ENCODE measurements at places on chromosomes 13 and 19.

DNA sequence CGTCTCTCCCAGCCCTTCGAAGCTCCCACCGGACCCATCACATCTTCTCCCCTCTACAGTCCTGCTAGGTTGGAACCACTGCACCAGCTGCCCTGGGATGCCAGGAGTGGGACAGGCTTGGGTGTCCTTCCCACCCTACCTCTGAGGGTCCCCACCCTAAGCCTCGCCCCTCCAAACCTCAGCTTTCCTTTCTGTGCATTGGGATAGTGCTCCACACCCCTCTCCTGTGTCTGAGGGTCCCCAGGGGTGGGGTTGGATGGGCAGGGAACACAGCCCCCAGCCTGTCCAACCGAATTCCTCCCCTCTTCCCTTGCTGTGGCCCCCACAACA is 1.9 kb upstream of the BCL3 start:
- no peak for DNase-seq

- no peak for DNase-seq
Measured at GRCh38 chr13:31204592-31204991, 4.8 kb downstream of the B3GLCT start.

GRCh38 chr19:7918615-7919421 is 1.3 kb upstream of the SNAPC2 start:
- DNase-seq: no peak

DNA sequence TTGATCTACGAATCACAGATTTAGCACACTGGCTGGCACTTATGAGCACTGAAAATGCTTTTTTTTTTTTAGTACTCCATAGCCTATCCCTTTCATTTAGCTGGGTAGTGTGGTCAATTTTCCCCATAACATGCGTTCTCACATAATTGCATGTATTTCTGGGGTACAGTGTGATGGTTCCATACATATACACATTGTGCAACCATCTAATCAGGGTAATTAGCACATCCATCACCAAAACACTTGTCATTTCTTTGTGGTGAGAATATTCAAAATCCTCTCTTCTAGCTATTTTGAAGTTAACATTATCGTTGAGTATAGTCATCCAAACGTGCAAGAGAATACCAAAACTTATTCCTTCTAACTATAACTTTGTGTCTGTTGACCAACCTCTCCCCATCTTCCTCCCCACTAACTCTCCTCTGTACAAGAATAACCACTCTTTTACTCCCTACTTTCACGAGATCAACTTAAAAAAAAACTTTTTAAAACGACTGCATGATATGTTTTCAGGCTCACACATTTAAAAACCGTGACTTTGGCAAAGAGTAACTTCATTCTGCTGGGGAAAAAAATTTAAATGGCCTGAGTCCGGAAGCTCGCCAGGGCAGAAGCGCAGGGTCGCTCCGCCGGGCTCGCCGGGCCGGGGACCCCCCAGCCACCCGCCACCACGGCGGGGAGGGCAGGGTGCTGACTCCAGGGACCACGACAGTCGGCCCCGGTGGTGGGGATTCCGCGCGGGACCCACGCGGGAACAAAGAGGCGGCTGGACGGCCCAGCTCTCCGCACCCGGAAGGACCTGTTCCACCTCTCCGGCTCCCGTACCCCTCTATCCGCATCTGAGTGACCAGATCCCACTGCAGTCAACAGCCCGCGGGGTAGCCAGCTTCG is 868 bp upstream of the UBAC2 start:
- DNase-seq: no peak

DNA sequence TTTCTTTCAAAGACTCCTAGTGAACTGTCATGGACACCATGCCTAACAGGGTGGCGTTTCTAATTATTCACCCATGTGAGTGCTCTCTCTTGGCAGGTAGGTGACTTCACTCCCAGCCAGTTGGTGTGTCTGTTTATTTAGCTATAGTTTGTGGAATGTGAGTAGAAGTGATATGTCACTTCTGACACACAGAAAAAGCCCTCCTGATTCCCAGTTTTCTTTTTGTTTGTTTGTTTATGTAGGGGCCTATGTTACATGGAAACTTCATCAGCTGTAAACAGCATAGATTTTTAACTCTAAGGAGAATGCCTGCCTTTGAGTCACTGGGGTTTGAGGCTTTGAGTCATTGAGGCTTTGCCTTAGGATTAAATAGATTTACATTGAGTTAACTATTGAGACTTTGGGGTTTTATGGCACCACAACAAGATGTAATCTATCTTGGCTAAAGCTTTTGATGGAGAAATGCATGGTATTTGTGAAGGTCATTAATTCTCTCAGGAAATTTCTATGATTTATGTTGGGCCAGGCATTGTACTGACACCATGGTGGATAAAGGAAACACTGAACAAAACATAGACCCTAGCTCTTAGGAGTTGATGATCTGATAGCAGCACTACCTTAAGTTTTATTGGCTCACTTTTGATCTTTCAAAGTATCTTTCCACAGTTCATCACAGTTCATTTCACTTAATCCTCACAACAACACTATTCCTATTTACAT is 45.3 kb downstream of the UFM1 start:
- DNase-seq: no peak

DNA sequence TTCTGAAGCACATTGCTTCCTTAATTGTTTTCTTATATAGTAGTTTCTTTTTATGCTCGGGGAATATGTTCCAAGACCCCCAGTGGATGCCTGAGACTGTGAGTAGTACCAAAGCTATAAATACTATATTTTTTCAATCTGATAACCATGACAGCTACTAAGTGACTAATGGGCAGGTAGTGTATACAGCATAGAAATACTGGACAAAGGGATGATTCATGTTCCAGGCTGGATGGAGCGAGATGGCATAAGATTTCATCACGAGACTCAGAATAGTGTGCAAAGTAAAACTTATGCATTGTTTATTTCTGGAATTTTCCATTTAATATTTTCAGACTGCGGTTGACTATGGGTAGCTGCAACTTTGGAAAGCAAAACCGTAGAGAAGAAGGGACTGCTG is 47.9 kb upstream of the OLFM4 start:
- DNase-seq: no peak

DNA sequence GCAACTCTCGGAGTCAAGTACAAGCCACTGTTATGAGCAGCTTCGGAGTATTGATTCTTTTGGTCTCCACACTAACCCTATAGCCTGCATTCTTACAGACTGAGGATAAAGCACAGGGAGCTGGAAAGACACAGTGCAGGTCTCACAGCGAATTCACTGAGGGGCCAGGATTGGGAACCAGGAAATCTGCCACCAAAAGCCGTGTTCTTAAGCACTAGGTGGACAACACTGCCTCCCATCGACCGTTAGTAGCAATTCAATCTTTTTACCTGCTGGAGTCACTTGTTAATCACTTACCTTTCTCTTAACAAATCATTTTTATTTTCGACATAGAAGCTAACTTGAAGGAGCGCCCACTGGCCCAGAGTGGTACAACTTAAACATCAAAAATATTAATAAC is 6.3 kb downstream of the PMIS2 start:
- peak; percentile 66 for DNase-seq

- no peak for DNase-seq
Measured at GRCh38 chr13:112931028-112931934, 37.7 kb upstream of the MCF2L start.

DNA sequence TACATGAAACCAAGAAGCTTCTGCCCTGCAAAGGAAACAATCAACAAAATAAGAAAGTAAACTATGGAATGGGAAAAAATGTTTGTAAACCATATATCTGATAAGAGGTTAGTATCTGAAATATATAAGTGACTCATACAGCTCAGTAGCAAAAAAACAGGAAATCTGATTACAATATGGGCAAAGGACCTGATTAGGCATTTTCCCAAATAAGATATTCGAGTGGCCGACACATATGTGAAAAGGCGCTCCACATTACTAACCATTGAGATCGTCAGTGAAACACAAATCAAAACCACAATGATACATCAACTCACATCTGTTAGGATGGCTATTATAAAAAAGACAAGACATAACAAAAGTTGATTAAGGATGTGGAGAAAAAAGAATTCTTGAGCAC is 2818.6 kb upstream of the PCDH20 start:
- DNase-seq: no peak

GRCh38 chr19:7415163-7415856 is 66.6 kb downstream of the ARHGEF18 start:
- DNase-seq: peak; percentile 71

DNA sequence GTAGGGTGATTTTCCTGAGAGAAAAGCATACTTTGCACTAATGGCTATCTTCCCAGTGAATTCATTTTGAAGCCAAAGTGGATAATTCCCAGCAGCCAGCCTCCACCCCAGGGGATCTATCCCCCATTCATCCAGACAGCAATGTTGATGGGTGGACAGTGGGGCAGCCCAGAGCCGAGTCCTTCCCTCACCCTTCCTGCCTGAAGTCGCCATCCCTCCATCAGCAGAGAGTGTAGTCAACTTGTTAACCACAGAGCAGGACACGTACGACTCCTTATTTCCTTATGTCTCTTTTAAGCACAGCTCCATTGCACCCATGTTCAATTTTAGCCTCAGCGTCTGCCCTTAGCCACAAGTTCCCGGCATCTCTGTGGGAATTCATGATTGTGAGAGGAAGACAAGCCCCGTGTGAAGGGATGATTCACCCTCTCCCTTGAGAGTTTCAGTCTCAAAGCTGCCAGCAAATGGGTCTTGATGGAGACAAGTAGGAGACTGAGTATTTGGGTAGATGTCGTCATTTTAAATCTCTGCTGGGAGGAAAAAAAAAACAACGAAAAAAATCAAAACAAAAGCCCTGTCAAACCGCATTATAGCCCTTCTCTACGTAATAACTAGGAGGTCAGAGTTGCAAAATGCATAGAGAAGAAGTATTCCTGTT is 58.3 kb upstream of the MEDAG start:
- no peak for DNase-seq

- DNase-seq: peak; percentile 51
Measured at GRCh38 chr19:588093-588740, 1.5 kb upstream of the HCN2 start.

DNA sequence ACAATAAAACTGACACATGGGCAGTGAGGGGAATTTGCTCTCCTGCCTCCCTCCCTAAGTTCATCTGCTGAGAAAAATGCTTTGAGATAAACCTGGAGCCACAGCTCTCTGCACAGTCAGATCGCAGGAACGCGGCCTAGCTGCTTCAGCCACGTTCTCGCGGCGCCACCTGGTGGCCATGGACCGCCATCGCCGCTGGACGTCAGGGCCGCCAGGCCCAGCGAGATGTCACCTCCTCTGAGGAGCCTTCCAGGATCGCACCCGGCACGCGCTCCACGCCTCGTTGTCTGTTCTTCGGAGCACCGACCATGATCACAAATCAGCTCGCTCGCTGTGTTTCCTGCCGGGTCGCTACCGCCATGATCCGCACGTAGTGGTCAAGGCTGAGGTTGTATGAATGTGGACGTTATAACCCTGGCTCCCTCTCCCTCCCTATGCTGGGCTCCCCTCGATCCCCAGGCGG is 20.6 kb upstream of the USP29 start:
- peak; percentile 50 for DNase-seq

Measured in thyroid gland (tissue), 4 donors.